ENCODE measurements at places on chromosomes 4 and X.

DNA sequence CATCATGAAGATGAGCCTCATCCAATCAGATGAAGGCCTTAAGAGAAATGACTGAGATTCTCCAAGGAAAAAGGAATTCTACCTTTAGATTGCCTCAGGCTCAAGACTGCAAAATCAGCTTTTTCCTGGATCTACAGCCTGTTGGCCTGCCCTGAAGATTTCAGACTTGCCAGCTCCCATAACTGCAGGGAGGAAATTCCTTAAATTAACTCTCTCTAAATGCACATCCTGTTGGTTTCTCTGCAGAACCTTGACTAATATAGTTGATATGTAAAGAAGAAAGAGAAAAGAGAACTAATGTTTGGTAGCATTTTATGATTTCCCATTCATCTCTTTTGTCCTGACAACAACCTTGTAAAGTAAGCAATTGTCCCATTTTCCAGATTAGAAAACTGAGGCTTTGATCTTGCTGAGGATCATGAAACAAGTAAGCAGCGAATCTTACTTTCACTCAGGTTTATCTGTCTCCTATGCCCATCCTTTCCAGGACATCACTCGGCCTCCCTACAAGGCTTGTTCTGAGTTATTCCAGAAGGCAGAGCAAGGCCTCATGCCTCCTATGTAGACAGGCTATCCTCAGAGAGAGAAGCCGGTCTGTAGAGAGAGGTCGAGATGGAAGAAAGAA is 115.0 kb upstream of the LDB2 start:
- no peak for DNase-seq

DNA sequence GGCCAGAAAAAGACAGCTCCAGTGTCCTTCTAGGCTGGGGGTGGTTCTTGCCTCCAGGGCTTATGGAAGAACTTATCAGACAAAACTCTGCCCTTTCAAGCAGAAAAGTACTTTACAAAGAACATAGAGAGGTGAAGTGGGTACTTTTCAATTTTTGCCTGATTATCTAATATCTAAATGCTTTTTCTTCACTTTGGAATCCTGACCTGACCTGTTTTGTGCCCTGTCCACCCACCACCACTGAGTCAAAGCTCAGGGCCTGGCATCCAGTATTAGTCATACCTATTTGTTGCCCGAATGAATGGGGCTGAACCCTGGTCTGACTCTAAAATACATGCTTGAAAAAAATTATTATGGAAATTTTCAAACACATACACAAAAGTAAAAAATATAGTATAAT is 37.2 kb downstream of the RTL9 start:
- no peak for DNase-seq

DNA sequence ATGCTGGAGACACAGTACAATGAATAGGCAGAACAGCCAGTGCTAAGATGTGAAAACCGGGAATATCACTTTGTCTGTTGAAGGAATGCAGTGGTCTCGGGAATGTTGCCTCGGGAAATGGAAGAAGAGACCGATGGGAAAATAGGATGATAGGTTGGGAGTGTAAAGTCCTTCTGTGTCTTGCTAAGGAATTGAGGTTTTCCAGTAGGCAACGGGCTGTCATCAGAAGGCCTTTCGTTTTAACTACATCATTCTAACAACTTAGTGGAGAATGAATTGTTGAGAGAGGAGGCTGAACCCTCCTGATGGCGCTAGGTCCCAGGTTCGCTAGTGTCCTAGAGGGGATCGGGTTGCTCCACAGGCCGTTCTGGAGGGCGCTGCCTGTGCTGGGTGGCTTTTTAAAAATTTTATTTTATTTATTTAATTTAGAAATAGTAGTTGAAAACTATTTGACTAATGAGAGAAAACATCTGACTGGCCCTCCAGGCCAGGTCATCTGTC is 730 bp downstream of the VBP1 start:
- no peak for DNase-seq

- no peak for DNase-seq
Observed at GRCh38 chr4:99715286-99715685, 57.7 kb upstream of the C4orf54 start.

GRCh38 chr4:2324891-2325290 is 63.0 kb upstream of the MXD4 start:
- no peak for DNase-seq

DNA sequence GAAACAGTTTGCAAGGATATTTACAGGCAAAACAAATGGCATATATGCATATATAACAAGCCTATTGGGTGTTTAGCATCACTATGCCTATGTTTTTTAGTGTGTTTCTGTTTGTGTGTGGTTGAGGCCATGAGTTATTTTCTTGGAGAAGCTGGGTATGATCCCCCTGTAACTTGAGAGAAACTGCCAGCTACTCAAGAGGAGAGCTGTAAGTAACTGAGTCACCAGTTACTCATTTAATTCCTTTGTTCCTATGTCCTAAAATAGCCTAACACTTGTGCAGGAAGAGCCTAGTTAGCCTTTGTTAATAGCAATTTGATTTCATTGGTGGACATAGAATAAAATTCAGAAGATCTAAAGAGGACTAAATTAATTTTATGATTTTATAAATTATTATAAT is 79.1 kb downstream of the PWWP3B start:
- no peak for DNase-seq

- no peak for DNase-seq
Observed at GRCh38 chr4:60396341-60397049, 803.6 kb upstream of the ADGRL3 start.

- DNase-seq: no peak
Observed at GRCh38 chrX:38717871-38718270, 83.4 kb upstream of the MID1IP1 start.

DNA sequence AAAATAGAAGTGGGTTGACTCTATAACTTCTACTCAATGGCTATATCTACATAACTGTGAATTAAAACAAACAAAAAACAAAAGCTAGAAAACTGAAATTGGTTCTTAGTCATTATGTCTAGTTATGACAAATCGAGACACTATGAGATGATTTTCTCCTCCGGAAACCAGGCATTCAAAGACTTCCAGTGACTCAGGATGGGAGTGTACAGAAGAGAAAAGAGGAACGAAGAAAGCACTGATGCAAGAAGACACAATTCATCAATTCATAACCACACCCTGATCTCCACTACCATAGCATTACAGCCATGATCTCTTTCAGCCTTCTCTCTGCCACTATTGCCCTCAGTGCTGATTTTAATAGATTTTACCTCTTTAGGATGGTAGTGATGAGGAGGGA is 253.6 kb downstream of the CBLL2 start:
- no peak for DNase-seq

- DNase-seq: no peak
Observed at GRCh38 chr4:153090181-153090580, 114.1 kb upstream of the TRIM2 start.

- no peak for DNase-seq
Observed at GRCh38 chr4:5364406-5364805, 313.1 kb downstream of the STK32B start.

DNA sequence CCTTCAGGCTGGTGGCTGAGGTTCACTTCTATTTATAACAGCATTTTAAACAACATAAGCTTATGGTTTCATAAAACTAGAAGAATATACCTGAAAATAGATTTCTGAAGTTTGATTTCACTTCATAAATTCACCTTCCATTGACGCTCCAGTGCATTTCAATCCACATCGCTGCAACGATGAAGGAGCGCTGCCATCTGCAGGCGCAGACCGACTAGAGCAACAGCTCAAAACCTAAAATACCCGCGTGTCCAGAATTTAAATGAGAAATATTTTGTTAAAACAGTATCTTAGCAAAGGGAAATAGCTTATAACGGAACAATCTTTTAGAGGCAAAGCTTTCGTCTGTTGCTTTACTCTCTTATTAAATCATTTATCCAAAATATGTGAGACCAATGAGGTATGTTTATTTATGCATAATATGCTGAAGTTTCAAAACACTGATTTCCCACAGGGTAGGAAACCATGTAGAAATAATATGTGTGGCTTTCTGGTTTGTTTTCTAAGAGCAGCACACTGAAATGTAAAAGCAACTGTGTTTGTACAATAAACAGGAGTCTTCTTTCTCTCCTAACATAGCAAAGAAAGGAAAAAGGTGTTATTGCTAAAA is 816.4 kb upstream of the FRG1 start:
- DNase-seq: no peak

DNA sequence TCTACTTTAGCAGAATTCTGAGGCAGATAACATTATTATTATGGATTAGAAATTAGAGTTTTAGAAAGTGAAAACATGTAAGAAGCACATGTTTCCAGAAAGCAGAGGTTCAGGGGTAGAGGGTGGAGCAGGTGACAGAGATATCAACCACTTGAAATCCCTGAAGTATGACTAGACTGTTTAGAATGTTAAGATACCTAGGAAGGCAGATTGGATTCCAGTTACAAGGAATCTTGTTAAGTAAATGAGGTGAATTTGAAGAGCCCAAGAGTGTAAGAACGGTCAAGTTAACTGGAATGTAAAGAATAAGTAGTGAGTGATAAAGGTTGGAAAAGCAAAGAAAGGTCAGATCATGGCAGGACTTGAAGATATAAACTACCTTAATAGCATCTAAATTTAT is 37.6 kb downstream of the ARSJ start:
- DNase-seq: no peak

DNA sequence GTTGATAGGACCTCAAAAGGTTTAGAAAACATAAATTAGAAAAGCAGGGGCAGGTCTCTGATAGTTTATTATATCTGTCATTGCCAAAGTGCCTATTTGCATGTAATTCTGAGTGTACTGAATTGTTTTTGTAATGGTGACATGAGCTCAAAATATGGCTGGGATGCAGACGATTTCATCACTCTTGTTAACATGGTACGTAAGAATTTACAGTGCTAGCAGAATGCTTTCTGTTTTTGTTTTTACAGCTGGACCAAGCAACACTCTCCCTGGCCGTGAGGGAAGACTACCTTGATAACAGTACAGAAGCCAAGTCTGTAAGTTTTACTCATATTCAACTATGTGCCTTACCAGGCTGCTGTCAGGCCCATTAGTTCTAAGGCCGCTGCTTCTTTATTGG is 58.1 kb downstream of the PHEX start:
- DNase-seq: no peak

DNA sequence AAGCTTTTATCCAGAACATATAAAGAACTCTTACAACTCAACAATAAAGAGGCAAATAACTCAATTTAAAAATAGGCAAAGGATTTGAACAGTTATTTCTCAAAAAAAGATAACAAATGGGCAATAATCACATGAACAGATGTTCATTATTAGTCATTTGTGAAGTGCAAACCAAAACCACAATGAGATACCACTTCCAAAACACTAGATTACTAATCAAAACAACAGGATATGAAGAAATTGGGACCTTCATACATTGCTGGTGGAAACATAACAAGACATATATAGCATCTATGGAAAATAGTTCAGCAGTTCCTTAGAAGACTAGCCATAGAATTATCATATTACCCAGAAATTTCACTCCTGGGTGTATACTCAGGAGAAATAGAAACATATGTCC is 224.6 kb downstream of the FBXO8 start:
- no peak for DNase-seq

DNA sequence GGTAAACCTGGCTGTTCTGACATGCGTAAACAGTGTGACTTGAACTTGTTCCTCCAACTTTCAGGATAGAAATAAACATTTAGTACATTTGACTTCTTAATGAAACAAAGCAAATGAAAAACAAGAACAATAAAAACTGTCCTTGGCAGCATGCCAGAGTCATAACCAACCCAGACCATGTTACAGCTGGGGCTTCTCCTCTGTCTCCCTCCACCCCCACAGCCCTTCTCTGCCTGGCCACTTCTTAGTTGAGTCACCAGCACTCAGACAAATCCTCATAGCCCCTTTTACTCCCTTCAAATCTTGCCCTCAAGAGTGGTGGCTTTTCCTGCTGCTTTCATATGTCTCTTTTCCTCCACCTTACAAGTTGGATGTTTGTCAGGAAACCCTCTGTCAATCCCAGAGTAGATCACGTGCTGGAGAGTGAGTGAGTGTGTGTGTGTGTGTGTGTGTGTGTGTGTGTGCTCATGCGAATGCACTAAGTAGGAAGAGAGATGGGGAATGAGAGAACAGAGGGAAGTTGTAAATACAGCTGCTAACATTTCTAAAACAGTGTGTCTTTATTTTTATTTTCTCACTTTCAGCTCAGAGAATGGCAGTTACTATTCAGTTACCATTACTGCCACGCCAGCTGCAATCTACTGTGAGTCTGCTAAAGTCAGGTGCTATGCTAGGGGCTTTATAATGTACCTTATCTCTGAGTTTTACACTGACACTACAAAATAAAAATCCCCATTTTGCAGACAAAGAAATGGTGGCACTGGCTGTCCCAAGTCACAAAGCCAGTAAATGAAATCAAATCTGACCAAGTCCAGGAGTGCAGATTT is 15.0 kb downstream of the SCARB2 start:
- no peak for DNase-seq

- no peak for DNase-seq
Observed at GRCh38 chrX:65127842-65128241, 151.6 kb upstream of the ZC4H2 start.

DNA sequence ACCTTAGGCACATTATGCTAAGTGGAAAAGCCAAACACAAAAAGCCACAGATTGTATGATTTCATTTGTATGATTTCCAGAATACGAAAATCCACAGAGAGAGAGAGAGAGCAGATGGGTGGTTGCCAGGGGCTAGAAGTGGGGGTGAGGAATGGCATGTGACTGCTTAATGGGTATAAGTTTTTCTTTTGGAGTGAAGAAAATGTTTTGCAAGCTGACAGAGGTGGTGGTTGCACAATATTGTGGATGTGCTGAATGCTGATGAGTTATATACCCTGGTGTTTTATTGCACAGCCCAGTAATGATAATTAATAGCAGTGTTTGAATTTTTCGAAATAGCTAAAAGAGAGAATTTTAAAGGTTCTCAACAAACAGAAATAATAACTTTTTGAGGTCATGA is 386.1 kb upstream of the HS3ST1 start:
- DNase-seq: no peak

- DNase-seq: no peak
Observed at GRCh38 chr4:172352356-172352755, 539.2 kb downstream of the GALNTL6 start.

DNA sequence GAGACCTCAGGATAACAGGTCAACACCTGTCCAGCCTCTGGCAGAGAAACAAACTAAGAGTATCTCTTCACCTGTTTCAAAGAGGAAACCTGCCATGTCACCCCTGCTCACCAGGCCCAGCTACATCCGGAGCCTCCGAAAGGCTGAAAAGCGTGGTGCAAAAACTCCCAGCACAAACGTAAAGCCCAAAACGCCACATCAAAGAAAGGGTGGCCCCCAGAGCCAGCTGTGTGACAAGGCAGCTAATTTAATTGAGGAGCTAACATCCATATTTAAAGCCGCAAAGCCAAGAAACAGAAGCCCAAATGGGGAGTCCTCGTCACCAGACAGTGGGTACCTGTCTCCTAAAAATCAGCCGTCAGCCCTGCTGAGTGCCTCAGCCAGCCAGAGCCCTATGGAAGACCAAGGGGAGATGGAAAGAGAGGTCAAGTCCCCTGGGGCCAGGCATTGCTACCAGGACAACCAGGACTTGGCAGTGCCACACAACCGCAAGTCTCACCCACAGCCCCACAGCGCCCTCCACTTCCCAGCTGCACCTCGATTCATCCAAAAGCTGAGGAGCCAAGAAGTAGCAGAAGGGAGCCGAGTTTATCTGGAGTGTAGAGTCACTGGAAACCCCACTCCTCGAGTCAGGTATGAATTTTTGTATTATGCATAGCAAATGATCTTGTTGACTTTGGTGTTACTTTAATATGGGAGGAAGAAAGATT is 15.1 kb downstream of the PALLD start:
- DNase-seq: peak; percentile 46

All from activated CD4-positive, CD25-positive, alpha-beta regulatory T cell treated with anti-CD3 and anti-CD28 coated beads, Interleukin-2, amount 50 U/mL, for 72 hours (primary cell).